ENCODE measurements at places on chromosomes 7 and 10. TPM values are rescaled to one million over a fixed set of nuclear protein-coding genes. Genes with fewer than 3 reads are reported as not detected.

- no peak for DNase-seq
These were observed 452.0 kb downstream of the REEP3 start for GRCh38 chr10:63972949-63973827.

GRCh38 chr10:106535304-106535953 lies 629.1 kb downstream of the SORCS1 start:
- no peak for DNase-seq

OR2A12 gene
- total RNA-seq = not detected

PDK4 gene
- total RNA-seq = 507 TPM

EVX1 gene
- not detected for total RNA-seq
